ENCODE measurements at places on chromosomes 16 and 17.

GRCh38 chr16:11194913-11195312 is 61.1 kb downstream of the SOCS1 start:
- DNase-seq = no peak

DNA sequence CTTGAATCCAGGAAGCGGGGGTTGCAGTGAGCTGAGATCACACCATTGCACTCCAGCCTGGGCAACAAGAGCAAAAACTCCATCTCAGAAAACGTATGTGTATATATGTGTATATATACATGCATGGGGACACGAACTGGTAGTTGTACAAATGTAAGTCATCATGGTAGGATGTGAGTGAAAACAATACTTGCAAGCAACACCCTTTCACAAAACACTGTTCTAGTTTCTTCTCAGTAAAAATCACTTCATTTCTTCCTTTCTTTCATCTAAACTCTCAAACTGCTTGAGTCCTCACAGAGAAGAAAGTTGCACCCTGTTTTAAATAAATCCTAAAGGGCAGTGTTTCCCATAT is 51.8 kb downstream of the METTL16 start:
- DNase-seq = no peak

DNA sequence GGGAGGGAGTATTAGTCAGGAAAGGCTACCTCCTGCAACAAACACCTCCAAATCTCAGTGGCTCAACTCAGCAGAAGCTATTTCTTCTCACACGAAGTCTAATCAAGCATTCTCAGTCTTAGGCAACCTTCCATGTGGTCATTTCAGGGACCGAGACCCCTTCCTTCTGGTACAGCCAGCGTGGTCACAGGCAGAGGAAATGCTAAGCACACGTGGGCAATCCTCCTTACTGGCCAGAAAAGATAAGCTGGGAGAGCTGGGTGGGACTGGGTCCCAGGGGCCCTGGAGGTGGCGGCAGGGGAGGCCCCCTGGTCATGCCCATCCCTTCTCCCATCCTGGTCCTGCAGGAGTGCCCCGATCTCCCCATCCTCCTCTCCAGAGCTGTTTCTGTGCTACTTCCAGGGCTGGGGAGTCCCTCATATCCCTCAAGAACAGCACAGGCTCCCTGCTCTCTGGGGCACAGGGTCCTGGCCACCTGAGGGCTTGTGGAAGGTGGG is 5.7 kb upstream of the CX3CL1 start:
- DNase-seq = no peak

DNA sequence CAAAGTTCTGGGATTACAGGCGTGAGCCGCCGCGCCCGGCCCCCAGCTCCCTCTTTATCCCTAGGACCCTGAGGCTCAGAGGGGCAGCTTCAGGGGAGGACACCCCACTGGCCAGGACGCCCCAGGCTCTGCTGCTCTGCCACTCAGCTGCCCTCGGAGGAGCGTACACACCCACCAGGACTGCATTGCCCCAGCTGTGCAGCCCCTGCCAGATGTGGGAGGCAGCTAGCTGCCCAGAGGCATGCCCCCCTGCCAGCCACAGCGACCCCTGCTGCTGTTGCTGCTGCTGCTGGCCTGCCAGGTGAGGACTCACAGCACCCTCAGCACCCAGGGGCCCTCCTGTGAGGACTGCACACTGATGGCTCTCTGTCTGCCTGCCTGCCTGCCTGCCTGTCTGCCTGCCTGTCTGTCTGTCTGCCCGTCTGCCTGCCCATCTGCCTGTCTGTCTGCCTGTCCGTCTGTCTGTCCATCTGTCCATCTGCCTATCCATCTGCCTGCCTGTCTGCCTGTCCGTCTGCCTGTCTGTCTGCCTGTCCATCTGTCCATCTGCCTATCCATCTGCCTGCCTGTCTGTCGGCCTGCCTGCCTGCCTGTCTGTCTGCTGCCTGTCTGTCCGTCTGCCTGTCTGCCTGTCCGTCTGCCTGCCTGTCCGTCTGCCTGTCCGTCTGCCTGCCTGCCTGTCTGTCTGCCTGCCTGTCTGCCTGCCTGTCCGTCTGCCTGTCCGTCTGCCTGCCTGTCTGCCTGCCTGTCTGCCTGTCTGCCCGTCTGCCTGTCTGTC is 5.0 kb downstream of the GCGR start:
- DNase-seq = no peak

DNA sequence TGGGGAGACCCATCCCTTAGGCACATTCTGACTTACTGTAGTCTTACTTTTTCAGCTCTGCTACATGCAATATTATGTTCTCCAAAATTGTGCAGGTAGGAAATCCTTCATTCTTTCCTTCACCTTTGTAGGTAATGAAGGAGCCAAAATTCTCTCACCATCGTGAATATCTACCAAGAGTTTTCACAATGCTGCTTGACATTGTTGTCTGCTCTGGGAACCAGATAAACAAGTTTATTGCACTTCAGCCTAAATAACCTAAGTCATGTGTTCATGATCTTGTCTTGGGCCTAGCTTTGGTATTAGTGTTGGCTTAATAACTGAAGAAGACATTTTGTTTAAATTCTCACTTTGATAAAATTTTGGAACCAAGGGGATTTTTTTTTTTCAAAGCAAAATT is 110.8 kb upstream of the ELAC2 start:
- no peak for DNase-seq

DNA sequence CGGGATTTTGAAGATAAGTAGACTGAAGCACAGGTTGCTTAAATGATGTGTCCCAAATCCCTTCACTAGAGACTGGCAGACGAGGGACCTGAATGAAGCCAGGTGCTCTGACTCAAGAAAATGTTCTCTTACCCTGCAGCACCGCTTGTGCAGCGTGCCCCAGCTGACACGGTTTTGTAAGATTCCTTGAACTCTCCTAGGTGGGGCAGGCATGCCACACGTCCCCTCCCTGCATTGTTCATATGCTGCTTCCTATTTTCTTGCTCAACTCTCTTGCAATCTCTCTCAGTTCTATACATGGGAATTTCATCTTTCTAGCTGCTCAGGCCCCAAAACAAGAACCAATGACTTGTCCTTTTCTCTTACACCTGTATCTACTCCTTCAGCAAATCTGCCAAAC is 22.1 kb upstream of the HNF1B start:
- no peak for DNase-seq

DNA sequence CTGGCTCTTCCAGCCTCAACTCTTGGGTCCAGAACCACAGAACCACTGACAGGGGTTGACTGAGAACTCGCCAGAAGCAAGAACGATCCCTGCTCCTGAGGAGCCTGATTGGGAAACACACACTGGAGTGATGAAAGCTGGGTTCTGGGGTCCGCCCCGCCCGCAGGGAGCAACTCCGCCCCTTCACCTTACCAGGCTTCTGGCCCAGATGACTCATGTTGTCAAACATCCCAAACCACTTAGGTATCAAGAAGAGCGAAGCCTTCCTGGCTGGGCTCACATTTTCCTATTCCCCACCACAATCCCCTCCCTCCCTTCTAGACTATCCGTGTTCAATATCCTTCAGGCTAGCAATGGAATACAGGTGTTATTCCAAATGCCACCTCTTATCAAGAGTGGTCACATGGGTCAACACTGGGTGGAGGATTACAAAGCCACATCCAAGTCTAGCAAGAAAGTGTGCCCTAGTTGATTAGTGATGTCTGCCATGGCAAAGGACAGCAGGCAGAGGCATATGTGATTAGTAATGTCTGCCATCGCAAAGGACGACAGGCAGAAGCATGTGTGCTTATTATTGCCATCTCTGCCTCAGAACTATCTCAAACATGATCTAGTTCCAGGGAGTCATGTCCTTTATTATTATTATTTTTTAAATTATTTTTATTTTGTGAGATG is 70.5 kb downstream of the TIMM22 start:
- no peak for DNase-seq

- DNase-seq = no peak
Observed at GRCh38 chr16:11389631-11390565, 44.6 kb downstream of the RMI2 start.

GRCh38 chr16:4488499-4488967 is 12.3 kb downstream of the HMOX2 start:
- no peak for DNase-seq

DNA sequence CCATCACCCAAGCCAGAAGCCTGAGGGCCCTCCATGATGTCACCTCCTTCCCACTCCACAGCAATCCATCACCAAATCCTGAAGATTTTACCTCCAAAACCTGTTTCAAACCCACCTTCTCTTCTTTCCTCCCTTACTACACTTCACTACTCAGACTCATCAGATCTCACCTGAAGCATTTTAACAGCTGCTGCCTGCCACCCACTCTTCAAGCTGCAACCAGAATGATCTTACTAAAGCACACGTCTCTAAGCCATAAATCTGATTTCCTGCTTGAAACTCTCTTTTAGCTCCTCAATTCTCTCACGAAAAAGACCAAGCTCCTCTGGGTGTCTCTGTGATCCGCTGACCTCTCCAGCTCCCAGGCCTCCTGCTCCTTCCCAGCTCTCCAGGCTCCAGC is 46.5 kb downstream of the CDK5R1 start:
- no peak for DNase-seq

GRCh38 chr17:49508866-49509587 is 13.9 kb downstream of the NGFR start:
- no peak for DNase-seq

GRCh38 chr17:48894886-48895285 is 2.3 kb downstream of the ATP5MC1 start:
- no peak for DNase-seq

DNA sequence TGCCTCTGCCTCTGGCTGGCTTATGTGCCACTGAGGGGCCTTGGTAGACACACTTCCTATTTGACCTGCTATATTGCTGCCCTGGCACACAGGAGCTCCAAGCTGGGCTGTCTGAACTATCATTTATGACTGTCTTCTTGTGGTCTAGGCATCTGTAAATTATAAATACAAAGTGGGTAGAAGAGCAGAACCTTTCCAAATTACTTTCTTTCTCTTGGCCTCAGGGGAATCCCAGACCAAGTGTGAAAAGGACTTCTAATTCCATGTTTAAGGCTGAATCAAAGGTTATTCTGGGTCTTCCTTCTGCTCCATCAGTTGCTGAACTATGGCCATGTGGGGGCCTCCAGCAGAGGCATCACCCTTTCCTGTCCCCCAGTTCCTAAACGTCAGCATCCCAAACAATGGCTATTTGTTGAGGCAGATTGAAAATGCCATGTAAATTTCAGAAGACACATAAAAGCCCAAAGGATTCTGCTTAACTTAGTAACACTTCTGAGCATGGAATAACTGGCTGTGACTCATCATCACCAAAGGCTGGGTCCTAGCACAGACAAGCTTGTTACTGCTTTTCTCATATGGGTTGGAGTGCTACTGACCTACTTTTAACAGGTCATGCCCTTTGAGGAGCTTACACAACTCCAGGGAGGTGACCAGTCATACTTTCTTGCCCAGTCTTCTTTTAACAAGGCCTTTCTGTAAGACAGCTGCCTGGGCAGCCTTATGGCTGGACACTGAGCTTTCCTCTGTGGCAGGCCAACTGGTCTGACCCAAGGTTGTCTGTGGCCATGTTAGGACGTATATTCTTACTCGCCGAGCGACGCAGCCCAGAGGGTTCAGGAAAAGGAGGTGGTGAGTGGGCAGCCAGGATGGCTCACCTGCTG is 154.8 kb downstream of the VPS53 start:
- DNase-seq = no peak

GRCh38 chr17:76039121-76039520 is 12.0 kb upstream of the EVPL start:
- DNase-seq = no peak

GRCh38 chr16:9797306-9797705 is 384.9 kb downstream of the GRIN2A start:
- no peak for DNase-seq

DNA sequence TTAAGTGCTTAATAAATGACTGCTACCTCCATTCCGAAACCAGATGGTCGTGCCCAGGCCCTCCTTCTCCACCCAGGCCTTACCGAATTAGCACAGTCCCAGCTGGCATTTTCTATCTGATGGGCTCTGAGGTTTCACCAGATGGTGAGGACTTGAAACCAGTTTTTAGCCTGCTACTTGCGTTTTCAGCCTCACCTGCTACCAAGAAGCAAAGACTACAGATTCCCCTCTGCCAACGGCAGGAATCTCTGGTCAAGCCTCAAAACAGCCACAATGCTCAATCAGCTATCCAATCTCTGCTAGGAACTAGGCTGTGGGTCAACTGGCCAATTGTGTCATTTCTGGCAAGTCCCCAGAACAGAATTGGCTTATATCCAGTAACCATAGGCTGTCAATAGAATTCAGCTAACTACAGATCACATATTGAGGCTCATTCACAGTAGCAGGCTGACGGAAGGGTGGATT is 11.7 kb downstream of the PECAM1 start:
- no peak for DNase-seq

DNA sequence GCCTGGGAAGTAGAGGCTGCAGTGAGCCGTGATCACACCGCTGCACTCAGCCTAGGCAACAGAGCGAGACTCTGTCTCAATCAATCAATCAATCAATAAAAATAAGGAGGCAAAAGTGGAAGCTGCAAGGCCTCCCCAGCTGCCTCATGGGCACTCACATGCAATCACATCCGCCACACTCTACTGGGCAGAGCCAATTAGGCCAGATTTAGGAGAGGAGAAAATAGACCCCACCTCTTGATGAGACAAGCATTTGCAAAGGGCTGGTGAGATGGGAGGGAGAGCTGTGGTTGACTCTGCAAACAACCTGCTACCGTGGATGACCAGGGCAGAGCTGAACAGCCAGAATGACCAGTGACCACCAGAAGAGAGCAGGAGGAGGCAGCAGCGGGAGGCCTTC is 14.7 kb upstream of the GSG1L start:
- DNase-seq = no peak

GRCh38 chr17:20735796-20736195 is 156.3 kb downstream of the CDRT15L2 start:
- no peak for DNase-seq

DNA sequence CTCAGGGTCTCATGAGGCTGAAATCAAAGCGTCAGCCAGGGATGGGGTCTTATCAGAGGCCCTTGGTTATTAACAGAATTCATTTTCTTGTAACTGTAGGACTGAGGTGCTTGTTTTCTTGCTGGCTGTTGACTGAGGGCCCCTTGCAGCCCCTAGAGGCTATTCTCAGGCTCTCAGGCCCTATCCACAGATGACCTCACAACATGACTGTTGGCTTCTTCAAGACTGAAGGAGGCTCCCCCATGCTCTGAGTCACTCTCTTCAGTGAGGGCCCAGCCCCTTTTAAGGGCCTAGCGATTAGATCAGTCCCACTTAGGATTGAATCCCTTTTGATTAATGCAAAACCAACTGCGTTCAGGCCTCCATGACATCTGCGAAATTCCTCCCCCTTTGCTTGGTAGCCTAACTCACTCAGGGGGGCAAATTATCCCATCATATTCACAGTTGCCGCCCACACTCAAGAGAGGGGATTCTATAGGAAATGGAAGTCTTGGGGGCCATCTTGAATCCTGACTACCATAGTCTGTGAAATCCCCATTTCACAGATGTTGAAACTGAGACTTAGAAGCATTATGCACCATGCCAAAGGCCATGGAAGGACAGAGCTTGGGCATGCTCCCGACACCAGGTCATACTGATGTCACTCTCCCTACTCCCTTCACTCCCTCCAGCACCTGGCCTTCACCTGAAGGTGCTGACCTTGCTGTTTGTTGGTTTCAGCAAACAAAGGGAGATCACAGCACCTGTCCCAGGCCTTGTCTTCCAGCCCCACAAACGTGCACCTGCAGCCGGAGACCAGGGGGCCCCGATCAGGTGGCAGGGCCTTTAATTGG is 592.3 kb downstream of the MAF start:
- DNase-seq = no peak

Measured in activated effector memory CD4-positive, alpha-beta T cell treated with Interleukin-2 at 50 U/mL for 16 hours (primary cell).